ENCODE measurements at places on chromosomes 1 and 21.

DNA sequence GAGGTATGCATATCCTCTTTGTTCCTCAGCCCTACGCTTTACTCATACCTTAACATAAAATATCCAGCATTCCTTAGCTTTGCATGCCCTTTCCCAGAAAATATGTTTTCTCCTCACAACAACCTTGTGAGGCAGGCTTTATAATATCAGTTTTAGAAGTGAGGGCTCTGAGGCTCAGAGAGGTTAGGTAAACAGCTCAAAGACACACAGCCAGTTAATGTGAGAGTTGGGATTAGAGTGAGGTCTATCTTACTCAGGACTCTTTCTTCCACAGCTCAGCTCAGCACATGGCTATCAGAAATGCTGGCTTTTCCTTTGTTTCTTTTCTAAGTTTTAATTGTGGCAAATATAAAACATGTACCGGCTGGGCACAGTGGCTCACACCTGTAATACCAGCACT, 27.9 kb downstream of the CSF1 start:
- DNase-seq = no peak

- no peak for DNase-seq
These were observed 74.5 kb downstream of the MRPS6 start for GRCh38 chr21:34147792-34148418.

- no peak for DNase-seq
These were observed 31.8 kb downstream of the MYOM3 start for GRCh38 chr1:24080131-24080530.

- no peak for DNase-seq
These were observed 57.8 kb downstream of the EDARADD start for GRCh38 chr1:236451796-236452373.

DNA sequence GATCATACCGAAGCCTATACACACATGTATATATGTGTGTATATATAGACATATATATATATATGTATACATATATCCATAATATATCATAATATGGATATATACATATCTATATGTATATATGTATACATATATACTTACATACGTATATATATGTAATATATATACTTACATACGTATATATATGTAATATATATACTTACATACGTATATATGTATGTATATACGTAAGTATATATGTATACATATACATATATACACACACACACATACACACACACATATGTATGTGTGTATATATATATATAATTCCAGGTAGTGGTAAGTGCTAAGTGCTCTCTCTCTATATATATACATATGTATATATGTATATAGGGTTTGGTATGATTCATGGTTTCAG, 9.7 kb upstream of the TMEM35B start:
- DNase-seq = no peak

DNA sequence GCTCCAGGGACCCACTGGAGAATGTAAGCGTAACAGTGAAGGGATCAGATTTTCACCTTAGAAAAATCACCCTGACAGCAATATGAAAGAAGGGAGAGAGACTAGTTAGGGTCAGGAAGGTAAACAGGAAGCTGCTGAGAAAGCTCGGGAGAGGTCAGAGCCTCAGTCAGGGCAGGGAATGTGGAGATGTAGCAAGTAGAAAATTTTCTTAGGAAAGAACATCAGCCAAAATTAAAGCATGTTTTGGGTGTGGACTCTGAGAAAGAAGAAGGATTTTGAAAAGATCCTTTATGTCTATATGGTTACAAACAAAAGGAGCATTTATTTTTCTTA, 16.7 kb upstream of the ERICH3 start:
- DNase-seq = no peak

- DNase-seq = no peak
These were observed 29.3 kb upstream of the TSPAN2 start for GRCh38 chr1:115118611-115119010.

- no peak for DNase-seq
These were observed 18.9 kb downstream of the CAP1 start for GRCh38 chr1:40059338-40059959.

GRCh38 chr1:44067266-44068250, 36.3 kb upstream of the SLC6A9 start:
- DNase-seq = no peak

GRCh38 chr1:160863061-160863773, 530 bp upstream of the CD244 start:
- DNase-seq = no peak

GRCh38 chr1:208837242-208837641, 593.1 kb upstream of the PLXNA2 start:
- no peak for DNase-seq

- no peak for DNase-seq
These were observed 634.9 kb downstream of the LMO4 start for GRCh38 chr1:87963556-87963955.

DNA sequence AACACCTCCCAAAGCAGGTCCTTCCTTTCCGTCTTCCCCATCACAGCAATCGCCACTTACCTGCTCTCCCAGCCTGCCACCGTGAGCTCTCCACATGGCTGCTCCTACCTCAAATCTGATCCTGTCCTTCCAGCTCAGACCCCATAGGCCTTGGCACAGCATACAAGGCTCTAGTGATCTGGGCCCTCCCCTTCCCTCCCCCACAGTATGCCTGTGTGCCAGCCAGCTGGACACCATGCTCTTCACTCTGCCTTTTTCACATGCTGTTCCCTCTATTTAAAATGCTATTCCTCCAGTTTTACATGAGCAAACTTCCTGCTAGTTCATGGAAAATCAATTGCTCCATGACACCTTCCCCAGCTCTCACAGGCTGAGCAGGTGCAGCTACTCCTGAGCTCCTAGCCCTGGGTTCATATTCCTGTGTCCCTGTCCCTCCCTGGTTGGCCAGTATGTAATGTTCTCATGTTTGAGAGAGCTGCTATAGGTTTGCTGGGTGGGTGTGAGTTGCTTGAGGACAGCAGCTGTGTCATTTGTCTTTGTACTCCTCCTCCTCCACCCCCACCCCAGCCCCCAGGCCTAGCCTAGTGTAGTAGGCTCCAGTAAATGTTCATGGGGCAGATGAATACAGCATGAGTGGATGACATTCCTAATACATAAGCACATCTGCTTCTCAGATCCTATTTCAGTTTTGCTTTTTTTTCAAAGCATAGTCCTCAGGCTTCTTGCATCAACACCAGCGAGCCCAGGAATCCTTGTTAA, 6.3 kb upstream of the TNNT2 start:
- DNase-seq = no peak

Data from activated CD4-positive, CD25-positive, alpha-beta regulatory T cell (primary cell).